Iris pigment epithelial cell (primary cell): ENCODE measurements at places on chromosomes 7 and 10.
A peak's percentile ranks its signal among the peaks of the same experiment; 100 is the strongest.

GRCh38 chr10:15251791-15252380 lies 83.4 kb upstream of the NMT2 start:
- DNase-seq, result no peak

GRCh38 chr7:128145191-128145590 lies 95.9 kb upstream of the LEP start:
- no peak for DNase-seq

DNA sequence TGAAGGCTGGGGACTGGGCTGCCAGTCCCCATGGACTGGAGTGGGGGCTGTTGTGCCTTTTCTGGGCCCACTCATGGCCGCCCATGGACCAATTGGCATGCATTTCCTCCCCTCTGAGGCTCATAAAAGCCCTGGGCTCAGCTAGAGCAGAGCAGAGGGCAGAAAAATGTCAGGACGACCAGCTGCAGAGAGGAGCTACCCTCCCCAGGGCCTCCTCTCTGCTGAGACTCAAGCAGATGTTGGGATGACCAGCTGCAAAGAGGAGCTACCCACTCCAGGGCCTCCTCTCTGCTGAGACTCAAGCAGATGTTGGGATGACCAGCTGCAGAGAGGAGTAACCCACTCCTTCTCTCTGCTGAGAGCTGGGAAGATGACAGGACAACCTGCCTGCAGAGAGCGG lies 20.3 kb upstream of the NUB1 start:
- DNase-seq, result no peak

GRCh38 chr10:34537629-34538231 lies 277.4 kb downstream of the PARD3 start:
- DNase-seq, result no peak

- peak; percentile 24 for DNase-seq
These were observed 9.7 kb downstream of the ABCA13 start for GRCh38 chr7:48180981-48181380.

- no peak for DNase-seq
These were observed 63.2 kb upstream of the TMEM168 start for GRCh38 chr7:112853422-112853821.

DNA sequence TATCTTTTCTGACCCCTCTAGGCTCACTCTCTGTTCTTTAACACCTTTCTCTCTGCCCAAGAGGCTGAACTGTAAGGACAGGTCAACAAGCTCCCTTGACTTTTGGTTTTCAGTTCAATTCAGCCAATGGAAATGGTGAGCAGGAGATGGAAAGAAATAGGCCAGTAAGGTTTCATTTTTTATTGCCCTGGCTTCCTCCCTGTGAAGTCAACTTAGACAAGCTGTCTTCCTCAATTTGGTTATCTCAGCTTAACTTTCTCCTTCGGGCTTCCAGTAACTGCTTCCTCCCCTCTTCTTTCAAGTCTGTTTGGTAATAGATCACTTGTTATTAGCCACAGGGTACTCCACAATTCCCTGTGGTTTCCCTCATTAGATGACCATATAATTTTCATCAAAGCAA lies 19.7 kb downstream of the LIPK start:
- DNase-seq, result no peak

GRCh38 chr10:89697946-89698345 lies 3.4 kb upstream of the KIF20B start:
- no peak for DNase-seq
